NCI-H1436 (cell line): ENCODE measurements at places on chromosomes 16 and 17.

DNA sequence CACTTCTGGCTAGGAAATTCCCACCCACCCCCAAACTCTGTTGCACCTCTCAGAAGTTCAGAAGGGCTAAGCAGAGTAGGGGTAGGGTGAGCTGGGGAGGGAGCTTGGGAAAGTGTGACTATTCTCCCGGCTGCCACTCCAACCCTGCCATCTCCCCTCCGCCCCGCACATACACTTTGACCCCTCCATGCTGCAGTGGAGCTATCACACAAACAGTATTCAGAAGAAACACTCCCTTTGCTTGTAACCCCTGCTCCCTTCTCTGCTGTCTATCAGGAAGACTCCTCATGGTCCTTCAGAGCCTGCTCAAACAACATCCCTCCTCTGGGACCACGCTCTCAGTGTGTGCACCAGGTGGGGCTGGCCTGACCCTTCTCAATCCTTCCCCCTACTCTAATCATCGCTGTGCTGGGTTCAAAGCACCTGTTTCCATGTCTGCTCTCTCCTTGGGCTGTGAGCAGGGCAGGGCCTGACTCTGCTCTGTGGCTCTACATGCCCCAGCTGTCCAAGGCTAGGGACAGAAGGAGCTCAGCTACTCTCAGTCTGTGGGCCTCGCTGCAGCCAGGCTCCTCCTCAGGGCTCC lies 8.6 kb downstream of the SLC13A5 start:
- DNase-seq, result no peak

DNA sequence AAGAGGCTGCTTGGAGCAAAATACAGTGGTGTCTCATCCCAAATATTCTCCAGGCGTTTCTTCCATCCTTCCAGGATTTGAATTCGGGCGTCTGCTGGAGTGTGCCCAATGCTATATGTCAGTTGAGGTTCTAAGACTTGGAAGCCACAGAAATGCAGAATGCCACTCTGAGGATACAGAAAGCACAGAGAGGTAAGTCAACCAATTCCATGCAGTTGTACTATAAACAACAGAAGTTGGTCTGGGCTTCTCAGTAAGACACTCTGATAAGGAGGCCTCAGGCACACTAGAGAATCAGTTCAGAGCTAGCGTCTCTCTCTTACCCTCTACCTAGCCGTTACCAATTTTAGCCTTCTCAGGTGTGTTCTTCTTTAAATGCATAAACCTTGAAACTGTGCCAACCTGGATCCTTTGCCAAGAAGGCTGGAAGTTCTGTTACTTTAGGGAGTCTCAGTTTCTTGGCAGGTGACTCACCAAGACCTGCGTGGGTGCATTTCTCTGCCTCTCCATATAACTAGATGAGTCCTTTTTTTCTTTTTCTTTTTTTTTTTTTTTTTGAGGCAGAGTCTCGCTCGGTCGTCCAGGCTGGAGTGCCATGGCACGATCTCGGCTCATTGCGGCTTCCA lies 15.1 kb downstream of the NQO1 start:
- DNase-seq, result no peak

DNA sequence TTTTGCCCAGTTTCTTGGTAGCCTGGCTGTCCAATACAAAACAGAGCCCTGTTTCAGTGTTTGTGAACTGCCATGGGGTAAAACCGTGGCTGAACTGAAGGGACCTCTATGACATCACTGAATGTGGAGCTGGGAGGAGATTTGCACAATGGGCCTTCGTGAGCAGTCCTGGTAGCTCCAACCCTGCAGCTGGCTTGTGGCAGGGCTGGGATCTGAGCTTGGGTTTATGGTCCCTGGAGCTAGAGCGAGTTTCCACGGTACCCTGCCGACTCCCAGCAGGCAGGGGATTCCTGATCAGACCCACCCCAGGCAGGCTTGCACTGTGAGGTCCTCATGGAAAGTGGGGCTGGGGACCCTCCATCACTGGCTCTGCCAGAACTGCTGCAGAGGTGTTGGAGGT lies 247.0 kb downstream of the GSG1L start:
- no peak for DNase-seq

DNA sequence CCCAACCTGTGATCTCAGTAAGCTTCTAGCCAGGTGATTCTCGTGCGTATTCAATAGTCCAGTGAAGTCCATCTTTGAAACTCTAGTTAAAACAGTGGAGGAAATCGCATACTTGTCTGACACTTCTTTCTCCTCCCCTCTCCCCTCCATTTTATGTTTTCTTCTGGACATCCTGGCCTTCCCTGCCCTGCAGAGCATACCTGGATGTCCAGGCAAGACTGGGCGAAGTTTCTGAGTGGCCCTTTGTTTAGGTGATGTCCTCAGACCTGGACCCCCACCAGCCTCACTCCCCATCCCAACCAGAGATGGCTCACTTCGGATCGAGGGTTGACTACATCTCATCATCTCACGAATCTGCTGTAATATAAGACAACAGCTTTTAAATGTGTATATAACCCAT lies 65.7 kb downstream of the CCDC182 start:
- DNase-seq, result no peak

DNA sequence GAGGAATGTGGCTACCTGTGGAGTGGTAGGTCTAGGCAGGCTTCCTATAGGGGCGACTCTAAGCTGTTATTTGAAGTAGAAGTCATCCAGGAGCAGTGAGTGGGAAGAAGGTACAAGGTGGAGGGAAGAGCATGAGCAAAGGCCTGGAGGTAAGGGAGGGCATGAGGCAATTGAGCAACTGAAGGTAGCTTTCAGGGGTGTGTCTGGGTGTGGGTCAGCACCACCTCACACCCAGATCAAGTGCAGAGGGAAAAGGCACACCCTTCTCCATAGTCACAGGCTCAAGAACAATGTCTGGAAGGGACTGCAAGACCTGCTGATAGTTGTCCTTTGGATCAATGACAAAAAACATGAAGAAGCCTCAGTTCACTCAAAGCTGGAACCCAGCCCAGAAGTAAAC lies 46.5 kb upstream of the IRX6 start:
- DNase-seq, result no peak

GRCh38 chr17:78796517-78796900 lies 14.4 kb upstream of the CYTH1 start:
- no peak for DNase-seq

DNA sequence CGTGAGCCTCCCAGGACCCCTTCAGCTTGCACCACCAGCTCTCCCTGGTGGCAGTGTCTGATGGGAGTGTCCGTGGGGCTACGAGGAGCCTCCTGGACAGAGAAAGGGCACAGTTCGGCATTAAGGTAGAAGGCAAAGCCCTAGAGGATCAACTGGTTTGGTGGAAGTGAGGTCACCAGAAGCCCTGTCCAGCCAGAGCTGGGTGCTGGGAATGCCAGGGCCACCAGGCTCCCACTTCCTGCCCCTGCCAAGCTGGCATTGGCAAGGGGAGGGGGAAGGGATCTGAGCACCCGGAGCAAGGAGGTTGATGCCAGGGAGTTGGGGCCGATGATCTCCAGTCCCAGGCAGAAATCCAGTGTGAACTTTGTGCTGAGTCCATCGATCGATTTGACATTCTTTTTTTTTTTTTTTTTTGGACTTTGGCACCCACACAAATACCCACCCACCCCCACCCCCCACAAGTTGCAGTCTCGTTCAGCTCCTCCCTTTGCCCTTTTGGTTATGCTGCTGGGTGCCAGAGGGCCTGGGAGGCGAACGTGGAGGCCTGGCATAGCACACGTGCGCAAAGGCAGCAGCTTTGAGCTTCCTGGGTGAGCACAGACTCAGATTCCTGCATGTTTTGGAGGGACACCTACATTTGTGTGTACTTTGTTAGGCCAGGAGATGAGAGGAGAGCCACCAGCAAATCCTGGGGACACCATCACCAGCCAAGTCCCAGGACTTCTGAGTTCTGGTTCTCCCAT lies 2.1 kb downstream of the NHERF1 start:
- DNase-seq, result no peak

DNA sequence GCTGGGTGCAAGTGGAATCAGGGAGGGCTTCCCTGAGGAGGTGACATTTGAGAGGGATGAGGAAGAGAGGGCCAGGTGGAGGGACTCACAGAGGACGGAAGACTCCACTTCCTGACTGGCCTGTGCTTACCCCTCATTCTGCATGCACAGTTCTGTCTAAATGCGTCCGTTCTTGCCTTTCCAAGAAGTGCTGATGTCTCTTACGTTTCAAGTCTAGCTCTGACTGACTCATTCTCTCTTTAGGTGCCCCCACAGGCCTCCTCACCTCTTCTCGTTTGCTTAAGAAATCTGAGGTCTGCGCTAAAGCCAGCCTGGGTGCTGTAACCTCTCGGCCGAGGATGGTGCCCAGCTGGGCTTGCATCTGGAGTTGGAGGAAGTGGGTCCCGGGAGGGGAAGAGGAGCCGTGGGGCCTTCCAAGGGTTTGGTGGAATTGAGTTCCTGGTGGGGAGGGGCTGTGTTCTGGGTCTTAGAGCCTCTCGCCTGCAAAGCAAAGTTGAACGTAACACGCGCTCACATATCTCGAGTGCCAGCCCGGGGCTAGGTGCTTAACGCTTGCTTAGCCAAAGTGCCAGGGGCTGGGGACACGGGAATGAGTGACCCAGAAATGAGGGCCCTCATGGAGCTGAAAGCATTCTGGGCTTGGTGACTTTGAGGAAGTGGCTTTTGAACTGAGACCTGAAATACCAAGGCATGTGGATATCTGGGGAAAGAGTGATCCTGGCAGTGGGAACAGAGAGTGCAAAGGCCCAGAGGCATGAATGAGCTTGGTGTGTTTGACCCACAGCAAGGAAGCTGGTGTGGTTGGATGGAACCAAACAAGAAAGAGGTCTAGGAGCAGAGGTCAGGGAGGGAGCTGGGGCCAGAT lies 4.8 kb downstream of the IL4R start:
- no peak for DNase-seq

GRCh38 chr17:41367426-41368075 lies 2.1 kb downstream of the KRT33B start:
- DNase-seq, result no peak

- DNase-seq, result no peak
These were observed 18.4 kb downstream of the CYB5D2 start for GRCh38 chr17:4161192-4161966.

- no peak for DNase-seq
These were observed 3.9 kb upstream of the MRPS23 start for GRCh38 chr17:57853695-57854094.
